ENCODE measurements at places on chromosomes 2 and 18.

- DNase-seq: no peak
Observed at GRCh38 chr18:50466634-50467033, 91.8 kb downstream of the SKA1 start.

GRCh38 chr2:85266146-85267041 lies 61.4 kb downstream of the TGOLN2 start:
- DNase-seq: peak; percentile 4

- no peak for DNase-seq
Observed at GRCh38 chr2:223744580-223744979, 92.8 kb downstream of the AP1S3 start.

GRCh38 chr18:46322411-46322891 lies 218.3 kb downstream of the HAUS1 start:
- DNase-seq: no peak
